ENCODE measurements at places on chromosomes 2 and 18.

GRCh38 chr2:216632346-216632951 lies 771 bp upstream of the IGFBP2 start:
- DNase-seq = no peak

GRCh38 chr2:235291461-235291860 lies 202.4 kb upstream of the AGAP1 start:
- no peak for DNase-seq

GRCh38 chr2:121994238-121995206 lies 239.1 kb downstream of the TSN start:
- no peak for DNase-seq

GRCh38 chr2:211351987-211352386 lies 795.6 kb downstream of the CPS1 start:
- DNase-seq = no peak

- DNase-seq = no peak
These were observed 59.2 kb downstream of the RPL37A start for GRCh38 chr2:216557820-216558219.

DNA sequence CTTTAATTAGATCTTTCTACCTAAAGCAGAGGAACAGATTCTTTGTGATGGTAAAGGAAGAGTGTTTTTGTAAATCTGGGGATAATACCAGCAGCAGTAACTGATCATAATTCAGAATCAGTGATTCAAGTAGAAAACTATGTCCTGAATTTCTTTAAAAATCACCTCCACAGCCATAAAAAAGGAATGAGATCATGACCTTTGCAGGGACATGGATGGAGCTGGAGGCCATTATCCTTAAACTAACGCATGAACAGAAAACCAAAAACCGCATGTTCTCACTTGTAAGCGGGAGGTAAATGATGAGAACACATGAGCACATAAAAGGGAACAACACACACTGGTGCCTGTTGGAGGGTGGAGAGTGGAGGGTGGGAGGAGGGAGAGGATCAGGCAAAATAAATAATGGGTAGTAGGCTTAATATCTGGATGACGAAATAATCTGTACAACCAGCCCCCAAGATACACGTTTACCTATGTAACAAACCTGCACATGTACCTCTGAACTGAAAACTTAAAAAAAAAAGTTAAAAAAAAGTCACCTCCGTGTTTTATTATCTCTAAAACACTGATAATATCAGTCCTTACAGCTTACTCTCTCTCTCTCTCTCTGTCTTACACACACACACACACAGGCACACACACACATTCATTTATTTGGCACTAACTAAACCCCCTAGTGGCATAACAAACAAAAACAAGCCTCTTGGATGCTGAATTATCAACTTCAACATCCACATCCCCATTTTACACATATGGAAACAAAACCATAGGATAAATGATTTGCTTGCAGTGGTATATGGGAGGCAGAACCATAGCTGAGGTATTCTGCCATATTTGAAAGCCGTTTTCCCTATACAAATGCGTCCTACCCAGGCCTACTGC lies 1.4 kb downstream of the TM4SF20 start:
- no peak for DNase-seq

GRCh38 chr2:233990261-233990798 lies 60.2 kb upstream of the SPP2 start:
- DNase-seq = no peak

DNA sequence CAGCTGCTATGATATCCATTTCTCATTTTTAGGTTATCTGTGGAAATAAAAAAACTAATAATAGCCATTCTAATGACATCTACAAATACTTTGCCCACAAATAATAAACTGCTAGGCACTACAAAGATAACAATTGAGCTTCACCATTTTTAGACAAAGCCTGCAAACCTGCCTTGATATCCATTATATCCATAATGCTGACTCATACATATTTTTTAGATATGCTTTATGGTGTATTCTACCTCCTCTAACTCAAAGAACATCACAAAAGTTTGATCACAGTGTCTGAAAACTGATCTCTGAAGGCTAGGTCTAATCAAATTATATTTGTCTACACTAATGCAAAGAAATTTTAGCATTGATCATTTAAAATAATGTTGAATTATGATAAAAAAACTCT lies 138.4 kb downstream of the HNMT start:
- DNase-seq = no peak

DNA sequence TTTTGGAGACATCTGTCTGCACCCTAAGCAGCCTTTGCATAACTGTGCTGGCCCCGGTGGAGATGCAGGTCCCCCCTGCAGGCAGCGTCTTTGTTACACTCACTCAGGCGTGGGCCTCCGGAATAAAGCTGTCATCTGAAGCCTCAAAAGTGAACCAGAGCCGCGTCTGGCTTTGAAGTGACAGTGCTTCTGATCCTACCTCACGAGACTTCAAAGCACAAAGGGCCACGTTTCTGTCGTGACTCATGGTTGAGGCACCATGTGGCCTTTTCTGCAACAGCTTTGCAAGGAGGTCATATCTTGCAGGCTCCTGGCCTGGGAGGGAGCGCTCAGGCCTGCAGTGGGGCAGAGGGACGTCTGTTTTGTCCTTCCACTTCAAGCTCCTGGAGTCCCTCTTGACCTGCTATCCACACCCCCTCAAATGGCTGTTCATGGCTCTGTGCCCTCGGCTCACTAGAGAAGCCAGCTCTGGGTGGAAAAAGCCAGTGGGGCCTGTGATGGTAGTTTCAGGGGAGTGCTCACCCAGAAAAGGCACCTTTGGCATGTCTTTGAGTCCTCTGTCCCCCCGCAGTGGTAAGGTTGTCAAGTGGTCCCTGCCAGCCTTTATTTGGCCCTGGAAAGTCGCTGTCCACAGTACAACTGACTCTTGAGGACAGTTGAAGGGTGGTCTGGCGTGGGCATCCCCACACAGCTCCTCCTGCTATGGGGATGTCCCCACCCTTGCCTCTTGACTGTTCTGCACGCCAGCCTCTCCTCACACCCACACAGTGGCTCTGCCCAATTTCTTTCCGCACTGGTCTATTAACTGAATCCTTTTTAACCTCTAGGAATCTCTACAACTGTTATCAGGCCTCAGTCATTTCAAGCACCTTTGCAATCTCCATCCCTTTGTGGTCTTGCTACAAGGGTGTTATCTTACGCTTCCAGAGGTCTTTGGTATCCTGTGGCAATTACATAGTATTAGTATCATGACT lies 19.3 kb downstream of the GPR55 start:
- DNase-seq = peak; percentile 87

DNA sequence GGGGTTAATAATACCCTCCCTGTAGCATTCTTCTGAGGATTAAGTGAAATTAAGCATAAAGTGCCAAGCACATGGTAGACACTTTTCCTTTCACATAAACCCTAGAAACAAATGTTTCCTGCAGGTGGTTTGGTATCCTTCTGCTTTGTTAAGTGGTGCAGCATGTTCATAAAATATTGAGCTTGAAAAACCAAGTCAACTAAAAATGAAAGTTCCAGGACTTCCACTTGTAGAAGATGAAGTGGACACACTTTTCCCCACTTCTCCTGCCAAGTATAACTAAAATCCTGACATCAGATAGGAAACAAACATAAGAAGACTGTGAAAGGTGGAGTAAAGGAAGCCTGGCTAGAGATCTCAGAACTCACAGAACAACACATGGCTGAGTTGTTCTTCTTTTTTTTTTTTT lies 90.5 kb downstream of the COLEC12 start:
- DNase-seq = no peak

- DNase-seq = no peak
These were observed 150.7 kb downstream of the DYSF start for GRCh38 chr2:71603851-71604725.

- no peak for DNase-seq
These were observed 20.6 kb upstream of the ATRAID start for GRCh38 chr2:27191070-27191829.

DNA sequence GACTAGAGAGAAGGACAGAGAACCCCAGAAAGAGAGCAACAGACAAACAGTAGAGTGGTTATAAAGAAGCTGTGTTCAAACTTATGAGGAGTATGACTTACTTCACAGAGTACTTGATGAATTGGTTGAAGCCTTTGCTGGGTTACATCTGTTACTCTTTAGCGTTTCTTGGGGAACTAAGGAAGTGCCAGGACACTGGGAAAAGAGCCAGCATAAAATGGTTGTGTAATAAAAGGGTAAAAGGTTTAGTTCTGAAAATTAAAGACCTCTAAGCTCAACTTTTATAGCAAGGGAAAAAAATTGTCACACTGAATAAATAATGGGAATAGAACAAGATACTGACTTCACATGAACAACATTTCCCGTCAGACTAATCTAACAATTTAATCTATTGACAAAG lies 17.0 kb upstream of the STAT4 start:
- DNase-seq = no peak

- peak; percentile 43 for DNase-seq
These were observed at the start of gene PDCD1 for GRCh38 chr2:241858206-241859016. TSS of gene PDCD1 (minus strand) at chr2:241858894. CDS start at chr2:241858838, 56 bp downstream.

DNA sequence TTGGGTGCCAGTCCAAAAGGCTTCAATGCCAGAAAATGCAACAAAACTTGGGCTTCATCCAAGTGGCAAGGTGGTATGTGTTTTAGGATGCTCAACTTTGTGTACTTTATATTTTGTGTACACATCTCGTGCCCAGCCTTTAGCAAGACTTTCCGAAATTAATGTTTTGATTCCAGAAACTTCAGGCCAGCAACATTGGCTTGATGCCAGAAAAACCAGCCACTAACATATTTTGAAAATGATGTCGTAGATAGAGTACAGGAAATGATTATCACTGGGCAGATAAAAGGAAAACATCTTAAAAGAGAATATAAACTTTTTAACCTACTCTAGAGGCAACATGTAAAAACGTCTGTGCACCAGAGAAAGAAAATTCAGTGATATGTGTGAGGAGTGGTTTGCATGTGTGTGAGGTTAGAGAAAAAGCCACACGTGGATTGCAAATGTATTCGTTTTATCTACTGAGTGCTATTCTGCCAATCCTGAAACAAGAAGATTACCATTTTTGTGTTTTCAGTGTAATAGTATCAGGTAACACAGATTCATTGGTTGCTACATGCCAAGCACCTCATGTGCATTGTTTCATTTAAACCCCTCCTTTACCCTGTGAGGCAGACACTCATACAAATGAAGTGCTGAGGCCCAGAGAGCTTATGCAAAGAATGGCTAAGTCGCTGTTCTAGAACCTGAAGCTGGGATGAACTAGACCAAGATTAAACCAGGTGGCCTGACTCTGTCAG lies 264.8 kb downstream of the C1D start:
- no peak for DNase-seq

- DNase-seq = no peak
These were observed 103.4 kb downstream of the TNS1 start for GRCh38 chr2:217899231-217900009.

Measured in stimulated activated CD4-positive, alpha-beta T cell treated with anti-CD3 and anti-CD28 coated beads, Interleukin-1b, Interleukin-23, amount 100 ng/mL, for 24 hours (primary cell).